ENCODE measurements at places on chromosomes 6 and 20.

DNA sequence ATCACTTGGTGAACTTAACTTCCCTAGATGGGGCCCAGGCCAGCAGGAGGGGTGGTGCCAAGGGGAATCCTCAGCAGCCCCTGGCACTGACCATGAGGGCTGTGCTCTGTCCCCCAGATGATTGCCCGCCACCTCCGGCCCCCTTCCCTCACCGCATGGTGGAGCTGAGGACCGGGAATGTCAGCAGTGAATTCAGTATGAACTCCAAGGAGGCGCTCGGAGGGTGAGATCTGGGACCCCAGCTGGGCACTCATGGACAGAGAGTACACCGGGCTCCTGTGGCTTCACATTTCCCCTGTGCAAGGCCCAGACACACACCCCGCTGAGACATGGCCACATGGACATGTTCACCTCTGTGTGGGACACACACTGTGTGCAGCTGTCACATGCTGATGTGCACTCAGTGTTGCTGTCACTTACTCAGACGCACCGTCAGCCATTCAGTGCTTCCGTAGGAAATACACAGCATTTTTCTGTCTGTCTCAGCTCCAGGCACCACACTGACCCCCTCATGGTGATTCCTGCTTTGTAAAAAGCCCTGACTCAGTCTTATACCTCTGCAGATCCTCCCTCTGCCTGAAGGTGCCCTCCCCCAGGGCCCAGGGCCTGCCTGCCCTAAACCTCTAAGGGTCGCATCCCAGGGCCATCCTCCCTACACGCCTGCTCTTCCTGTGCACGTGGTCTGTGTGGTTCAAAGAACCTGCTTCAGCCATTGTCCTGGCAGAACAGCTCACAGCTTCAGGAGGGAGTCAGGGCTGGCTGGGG, 4.4 kb downstream of the MYLK2 start:
- no peak for DNase-seq

DNA sequence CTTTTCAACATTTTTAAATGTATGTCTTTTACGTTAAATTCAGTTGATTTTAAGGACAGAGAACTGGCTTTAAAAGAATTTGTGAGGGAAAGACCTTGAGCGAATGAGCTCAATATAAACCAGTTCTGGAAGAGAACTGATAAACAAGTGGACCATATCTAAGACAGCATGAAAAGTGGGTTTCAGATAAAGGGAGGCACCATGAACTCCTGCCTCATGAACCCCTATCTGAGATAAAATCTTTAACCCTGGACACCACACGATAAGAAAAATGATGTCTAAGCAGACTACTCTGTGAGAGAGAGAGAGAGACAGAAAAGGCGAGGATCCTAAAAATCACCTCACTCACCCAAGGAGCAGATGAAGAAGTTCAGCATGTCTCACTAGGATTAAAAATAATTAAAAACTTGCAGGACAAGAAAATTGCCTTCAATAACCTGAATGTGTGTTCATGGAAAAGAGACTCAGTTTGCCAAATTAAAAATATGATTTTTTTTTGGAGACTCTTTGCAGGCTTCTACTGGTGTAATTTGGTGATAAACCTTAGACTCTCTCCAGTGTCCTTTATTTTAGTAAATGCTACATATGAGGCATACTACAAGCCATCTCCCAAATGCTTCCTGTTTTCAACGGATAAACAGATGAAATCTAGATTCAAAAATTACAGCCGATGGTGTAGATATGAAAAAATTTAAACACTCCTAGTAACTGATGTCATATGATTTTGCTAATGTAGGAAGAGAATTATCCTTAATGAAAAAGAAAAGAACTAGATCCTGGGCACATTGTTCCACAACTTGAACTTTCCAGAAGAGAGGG, 299.5 kb downstream of the ADGB start:
- DNase-seq: no peak

DNA sequence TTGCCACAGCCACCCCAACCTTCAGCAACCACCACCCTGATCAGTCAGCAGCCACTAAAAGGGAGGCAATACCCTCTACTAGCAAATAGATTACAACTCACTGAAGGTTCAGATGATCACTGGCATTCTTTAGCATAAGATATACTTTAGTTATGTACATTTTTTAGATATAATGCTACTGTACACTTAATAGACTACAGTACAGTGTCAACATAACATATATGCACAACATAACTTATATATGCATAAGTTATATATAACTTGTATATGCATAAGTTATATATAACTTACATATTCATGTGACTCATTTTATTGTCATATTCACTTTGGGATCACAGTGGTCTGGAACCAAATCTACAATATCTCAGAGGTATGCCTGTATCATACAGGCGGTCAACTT, 61.7 kb downstream of the GMDS start:
- DNase-seq: no peak

GRCh38 chr6:168934660-168935627, 318.7 kb downstream of the THBS2 start:
- DNase-seq: no peak

- peak; percentile 76 for DNase-seq
These were observed 22.0 kb downstream of the ZNF341 start for GRCh38 chr20:33753763-33754162.

DNA sequence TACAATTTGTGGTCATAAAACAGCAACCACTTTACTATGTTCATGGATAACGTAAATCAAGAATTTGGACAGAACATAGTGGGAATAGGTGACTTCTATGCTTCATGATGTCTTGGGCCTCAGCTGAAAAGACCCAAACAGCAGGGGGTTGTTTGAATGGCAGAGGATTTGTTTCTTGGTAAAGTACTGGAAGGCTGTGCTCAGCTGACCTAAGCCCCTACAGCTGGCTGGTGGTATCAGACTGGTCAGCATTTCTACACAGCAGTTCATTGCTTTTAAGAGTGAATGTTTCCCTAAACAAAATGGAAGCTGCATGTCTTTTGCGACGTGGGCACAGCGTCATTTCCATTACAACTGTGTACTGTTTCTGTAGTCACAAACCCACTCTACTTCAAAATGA, 148.5 kb upstream of the DEFB112 start:
- DNase-seq: no peak

DNA sequence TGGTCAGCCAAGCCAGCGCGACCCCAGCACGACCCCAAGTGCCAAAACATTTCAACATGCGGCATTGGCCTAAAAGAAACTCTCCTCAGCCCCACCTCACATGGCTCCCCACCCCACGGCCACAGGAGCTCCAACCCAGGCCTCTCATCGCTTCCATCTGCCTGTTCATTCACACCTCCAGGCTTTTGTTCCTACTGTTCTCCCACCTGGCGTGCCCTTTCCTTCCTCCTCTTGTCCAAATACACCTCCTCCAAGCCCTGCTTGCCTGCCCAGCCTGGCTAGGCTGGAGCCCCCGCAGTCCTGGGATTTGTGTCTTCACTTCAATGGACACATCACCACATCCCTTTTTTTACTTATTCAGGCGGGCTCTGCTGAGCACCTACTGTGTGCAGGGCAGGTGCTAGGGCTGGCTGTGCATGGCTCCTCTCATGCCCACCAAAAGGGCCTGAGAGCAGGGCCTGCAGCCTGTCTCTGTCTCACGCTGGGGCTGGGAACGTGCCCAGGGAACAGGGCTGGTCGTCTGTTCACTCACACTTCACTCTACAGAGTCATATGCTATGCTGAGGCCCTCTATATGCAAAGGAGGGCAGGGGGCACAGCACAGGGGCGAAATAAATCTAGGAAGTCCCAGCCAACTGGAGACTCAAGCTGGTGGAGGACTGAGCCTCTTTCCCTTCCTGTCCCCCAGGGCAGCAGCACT, 61.1 kb downstream of the GRM4 start:
- DNase-seq: no peak

DNA sequence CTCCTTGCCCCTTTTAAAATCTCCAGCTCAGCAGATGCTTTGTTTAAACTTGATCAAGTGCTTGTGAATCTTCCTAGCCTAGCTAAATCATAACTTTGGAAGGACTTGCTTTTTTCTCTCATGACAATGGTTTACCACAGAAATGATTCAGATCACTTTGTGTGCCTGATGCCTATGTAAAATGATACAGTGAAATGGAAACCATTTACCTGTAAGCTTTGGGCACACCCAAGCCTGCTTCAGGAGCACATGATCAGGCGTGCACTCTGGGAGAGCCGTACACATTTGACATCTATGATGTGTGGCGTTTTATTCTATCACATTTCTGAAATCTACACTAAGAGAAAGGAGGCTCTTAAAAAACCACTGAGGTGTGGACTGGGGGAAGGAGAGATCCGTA, 41.1 kb downstream of the PTPN1 start:
- no peak for DNase-seq

DNA sequence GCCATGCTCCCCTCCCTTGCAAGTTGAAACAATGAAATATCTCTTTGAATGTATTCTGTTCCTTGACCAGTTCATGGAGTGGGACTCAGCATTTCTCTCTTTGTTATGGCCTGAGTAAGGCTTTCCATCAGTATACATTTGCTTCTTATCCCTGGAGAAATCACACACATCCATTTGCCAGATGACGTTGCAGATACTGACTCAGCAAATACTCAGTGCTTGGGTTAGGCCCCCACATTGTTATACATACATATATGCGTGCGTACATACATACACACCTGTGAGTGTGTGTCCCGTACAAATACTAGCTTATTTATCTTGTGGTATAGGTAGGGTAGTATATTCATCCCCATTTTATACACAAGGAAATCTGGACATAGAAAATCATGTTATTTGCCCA, 72.4 kb downstream of the PLG start:
- no peak for DNase-seq

DNA sequence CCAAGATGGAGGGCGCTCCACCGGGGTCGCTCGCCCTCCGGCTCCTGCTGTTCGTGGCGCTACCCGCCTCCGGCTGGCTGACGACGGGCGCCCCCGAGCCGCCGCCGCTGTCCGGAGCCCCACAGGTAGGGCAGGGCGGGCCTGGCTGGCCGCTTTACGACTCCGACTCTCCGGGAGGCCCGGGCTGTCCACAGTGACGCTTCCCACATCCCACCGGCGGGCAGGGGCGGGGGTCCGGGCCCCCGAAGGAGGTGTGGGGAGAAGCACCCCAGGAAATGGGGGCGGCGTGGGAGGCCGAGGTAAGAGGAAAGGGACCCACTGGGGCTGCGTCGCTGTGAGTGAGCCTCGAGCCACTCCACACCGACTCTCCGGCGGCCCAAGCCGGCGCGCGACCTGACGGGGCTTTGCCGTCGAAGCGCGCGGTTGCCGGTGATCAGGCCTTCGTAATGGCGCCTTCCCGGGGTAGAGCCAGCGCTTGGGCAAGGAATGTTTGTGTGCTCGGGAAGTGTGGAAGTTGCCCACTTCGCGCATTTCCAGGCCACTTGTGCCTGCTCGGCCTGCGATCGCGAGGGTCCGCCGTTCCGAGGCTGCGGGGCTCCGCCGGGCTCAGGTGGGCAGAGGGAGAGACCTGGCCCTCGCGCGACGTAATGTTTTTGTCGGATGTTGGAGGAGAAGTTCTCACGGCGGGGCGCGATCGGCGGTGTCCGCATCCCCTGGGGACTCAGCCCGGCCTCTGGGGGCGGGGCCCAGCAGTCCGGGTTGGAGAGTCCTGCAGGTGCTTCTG, 427 bp downstream of the GINM1 start:
- DNase-seq: peak; percentile 43

DNA sequence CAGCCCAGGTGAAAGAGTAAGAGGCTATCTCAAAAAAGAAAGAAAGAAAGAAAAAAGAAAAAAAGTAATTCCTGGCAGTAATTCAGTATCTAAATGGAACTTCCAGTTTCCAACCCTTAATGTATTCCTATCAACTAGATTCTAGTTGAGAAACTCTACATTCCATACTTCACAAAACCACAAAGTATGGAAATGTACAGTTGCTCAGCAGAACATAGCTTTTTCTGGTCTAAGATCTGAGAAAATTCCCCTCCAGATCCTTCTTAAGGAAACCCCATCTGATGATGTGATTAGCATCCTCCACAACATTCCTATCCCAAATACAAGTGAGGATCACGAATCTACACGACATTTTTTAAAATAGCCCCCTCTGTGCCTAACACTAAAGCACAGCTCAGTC, 3.6 kb downstream of the ARMH2 start:
- no peak for DNase-seq

- DNase-seq: no peak
These were observed 127.8 kb downstream of the ATXN1 start for GRCh38 chr6:16633465-16633864.

DNA sequence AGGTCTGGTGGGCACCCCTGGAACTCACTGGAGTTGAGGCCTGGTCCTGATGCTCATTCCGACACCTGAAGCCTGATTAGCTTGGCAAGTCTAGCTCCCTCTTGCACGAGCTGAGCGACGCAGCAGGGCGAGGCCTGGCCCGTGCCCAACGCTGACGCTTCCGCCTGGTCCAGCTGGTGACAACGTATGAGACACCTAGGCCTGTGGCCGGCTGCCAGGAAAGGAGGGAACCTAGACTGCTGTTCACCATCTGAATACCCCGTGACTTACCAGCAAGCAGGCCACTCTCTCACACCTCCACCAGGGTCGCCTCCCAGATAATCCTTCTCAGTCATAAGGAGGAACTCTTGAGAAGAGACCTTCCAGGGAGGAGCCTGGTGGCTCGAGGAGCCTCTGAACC, 24.5 kb downstream of the YTHDF1 start:
- DNase-seq: no peak

DNA sequence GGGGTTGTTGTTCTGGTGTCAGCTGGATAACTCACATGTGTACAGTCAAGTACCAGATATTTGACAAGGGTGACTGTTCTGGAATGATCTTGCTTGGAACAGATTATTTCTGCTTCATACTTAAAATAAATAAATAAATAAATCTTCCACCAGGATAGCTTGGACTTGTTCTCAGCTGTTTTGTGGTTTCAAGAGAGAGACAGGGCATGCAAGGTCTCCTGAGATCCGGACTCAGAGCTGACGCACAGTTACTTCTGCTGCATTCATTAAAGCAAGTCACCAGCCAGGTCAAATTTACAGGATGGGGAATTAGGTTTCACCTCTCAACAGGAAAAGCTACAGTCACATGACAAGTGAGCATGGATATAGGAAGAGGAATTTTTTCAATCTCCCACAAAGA, 285.0 kb upstream of the SPTLC3 start:
- DNase-seq: no peak

DNA sequence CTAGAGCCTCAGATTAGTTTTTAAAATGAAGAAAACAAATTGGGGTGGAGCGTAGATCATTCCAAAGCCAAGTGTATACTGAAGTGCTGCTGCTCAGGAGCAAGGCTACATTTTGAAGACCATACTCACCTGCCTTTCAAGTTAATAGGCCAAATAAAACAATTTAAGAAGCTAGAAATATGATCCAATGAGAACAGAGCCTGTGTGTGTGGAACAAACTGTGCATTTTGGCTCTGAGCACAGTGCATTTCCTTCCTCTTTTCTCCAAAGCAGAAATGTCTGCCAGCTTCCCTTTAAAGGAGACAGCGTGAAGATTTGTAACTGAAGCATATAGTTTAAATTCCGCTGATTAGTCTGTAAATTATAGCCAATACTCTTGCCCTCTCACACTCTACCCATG, 3.2 kb upstream of the IFNGR1 start:
- no peak for DNase-seq

DNA sequence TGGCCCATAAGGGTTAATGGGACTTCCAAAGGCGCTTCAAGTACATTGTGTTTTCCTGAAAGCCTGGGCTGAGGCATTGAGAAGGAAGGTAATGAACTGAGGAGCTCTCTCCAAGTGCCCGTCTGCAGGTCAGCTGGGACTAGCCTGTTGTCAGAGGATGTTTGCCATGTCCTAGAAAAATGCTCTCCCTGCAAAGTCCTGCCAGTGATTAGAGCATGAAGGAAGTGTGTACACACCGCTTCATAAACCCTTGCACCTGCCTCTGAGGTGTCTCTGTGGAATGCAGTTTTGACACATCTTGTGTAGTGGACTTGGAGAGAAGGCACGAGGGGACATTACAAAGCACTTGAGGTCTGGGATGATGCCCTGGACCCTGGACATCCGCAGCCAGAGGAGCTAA, 506.7 kb downstream of the KIF16B start:
- DNase-seq: no peak

GRCh38 chr20:4810426-4811019, 88.8 kb downstream of the PRND start:
- no peak for DNase-seq
